A549 treated with RU486 at 1 μM for 4 hours (cell line): ENCODE measurements at places on chromosomes 1 and 21. TPM values are rescaled to one million over a fixed set of nuclear protein-coding genes. Genes with fewer than 3 reads are reported as not detected.

Gene LENEP
- total RNA-seq, result not detected in 5 replicates

Gene RIPPLY3
- 0.40 to 0.77 TPM (median 0.59 TPM) in 5 replicates for total RNA-seq

Gene NPHS2
- total RNA-seq, result not detected in 5 replicates

Gene GREM2
- total RNA-seq, result 0.17 to 0.35 TPM (median 0.23 TPM) in 5 replicates

Gene CCDC185
- total RNA-seq, result 0.06 to 0.14 TPM (median 0.14 TPM) in 3 of 5 replicates, not detected in the others

Gene RBM11
- not detected in 5 replicates for total RNA-seq

Gene CAMK1G
- total RNA-seq, result 0.09 to 0.54 TPM (median 0.54 TPM) in 5 replicates

Gene CR1
- not detected in 5 replicates for total RNA-seq

Gene CFAP141
- total RNA-seq, result 0.61 TPM in 1 of 5 replicates, not detected in the others

Gene MYOG
- total RNA-seq, result not detected in 5 replicates

Gene HSD3B1
- not detected in 5 replicates for total RNA-seq

Gene APCS
- not detected in 5 replicates for total RNA-seq

Gene RGS4
- 0.08 to 0.23 TPM in 2 of 5 replicates, not detected in the others for total RNA-seq

Gene NLRP3
- not detected in 5 replicates for total RNA-seq

Gene SIK1
- total RNA-seq, result 3.0 to 22.2 TPM (median 19.6 TPM) in 5 replicates
